ENCODE measurements at places on chromosomes 5 and 9. TPM values are rescaled to one million over a fixed set of nuclear protein-coding genes. Genes with fewer than 3 reads are reported as not detected.

ADRB2 gene
- 0.40 TPM for total RNA-seq

SPACA9 gene
- total RNA-seq = 2.4 TPM

PCDHA13 gene
- total RNA-seq = 2.3 TPM

WDR31 gene
- 3.2 TPM for total RNA-seq

SGTB gene
- 5.5 TPM for total RNA-seq

GABRA6 gene
- total RNA-seq = not detected

PCSK1 gene
- total RNA-seq = 3.9 TPM
